Fibroblast of upper back skin (primary cell): ENCODE measurements at places on chromosomes 6 and 20.

DNA sequence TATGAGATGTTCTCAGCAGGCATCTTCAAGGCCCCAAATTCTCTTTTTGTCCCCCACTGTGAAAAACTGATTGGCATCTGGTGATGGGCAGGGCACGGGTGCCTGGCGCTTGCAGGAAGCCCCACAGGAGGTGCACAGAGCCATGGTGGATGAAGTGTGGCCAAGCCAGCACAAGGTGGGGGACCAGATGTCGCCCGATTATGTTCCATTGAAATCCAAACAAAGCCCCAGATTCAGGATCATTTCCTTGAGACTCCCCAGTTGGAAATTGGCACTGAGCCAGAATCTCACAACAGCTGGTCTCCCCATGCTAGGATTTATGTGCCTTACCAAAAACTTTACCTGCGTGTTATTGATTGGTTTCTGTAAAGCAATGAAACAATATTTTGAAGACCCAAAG, 186.1 kb downstream of the ADAT2 start:
- no peak for DNase-seq

DNA sequence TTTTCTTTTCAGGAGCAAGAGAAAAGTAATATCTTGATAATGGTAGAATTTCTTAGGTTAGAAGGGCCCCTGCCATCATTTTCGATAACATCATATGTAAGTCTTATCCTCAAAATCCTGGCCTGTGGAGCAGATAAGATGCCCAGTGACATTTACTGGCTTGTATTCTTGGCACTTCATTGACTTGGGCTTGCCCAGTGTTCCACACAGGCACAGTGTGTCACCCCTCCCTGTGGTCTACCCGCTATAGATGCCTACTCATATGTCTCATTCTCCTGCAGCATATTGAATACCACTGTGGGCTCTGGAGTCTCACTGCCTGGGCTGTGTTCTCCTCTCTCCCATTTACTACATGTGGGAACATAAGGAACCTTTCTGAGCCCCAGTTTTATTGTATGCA, 105.0 kb downstream of the GRM1 start:
- no peak for DNase-seq

- DNase-seq: no peak
Observed at GRCh38 chr6:145489583-145489982, 245.7 kb downstream of the EPM2A start.

DNA sequence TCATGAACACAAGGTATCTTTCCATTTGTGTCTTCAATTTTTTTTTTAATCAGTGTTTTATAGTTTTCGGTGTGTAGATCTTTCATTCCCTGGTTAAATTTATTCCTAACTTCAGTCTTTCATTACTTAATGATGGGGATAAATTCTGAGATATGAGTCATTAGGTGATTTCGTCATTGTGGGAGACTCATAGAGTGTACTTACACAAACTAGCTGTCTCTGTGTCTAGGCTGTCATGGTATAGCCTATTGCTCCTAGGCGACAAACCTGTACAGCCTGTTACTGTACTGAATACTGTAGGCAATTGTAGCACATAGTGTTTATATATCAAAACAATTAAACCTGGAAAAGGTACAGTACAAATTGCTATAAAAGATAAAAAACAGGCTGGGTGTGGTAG, 42.1 kb downstream of the SMAP1 start:
- DNase-seq: peak; percentile 73

- DNase-seq: no peak
Observed at GRCh38 chr6:14946753-14947152, 299.1 kb upstream of the JARID2 start.

DNA sequence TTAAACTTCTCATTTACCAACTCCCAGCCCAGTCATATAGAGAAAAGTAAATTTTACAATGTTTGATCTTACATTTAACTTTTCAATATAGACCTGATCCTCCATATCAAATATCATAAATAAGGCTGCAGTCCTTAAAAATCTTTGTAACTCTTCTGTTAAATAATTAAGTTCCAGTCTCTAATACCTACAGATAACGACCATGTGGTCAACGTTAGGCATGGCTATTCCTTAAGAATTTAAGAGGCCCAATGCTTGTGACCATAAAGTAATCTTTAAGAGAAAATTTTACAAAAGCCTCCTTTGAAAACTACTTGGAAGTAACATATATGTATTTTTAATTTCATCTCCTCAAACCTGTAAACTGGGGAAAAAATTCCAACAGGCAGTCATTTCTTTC, 1.6 kb downstream of the FBXO5 start:
- no peak for DNase-seq

- DNase-seq: no peak
Observed at GRCh38 chr6:149153693-149154092, 163.8 kb upstream of the TAB2 start.

DNA sequence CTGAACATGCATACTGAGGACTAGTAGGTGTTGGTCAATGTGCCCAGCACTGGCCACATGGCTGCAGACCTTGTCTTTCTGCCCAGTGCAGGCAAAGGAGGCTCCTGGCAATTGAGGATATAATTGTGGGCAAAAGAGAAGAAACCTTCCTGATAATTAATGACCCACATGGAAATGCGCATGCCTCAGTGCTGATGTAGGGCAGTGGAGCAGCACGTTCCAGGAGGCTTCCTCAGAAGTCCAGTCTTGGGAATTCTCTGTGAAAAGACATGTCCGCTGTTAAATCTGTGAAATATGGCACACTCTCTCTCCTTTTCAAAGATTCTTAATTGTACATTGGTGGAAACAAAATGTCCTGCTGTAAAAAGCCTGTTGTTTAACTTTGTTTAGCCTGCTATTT, 34.7 kb downstream of the SOBP start:
- DNase-seq: no peak

DNA sequence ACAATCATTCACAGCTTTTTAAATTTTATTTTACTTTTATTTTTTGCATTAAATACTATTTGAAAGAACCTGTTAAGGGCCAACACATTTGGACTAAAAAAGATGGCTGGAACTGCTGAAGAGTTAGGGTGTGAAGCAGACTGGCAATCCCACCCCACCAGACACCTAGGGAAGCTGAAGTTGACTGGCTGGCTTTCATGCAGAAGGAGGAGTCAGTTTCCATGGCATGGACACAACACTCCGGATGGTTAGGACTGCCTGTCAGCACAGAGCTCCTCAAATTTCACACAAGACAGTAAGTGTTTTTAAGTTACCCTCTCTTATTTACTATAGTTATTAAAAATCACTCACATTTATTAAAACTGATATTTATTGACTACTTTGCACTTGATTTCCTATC, at the start of gene ANKRD66:
ANKRD66 (plus strand) TSS at position 238 of the 400 bp plus-strand sequence. CDS start 5,016 bp downstream, outside the sequence.
- no peak for DNase-seq

- DNase-seq: no peak
Observed at GRCh38 chr20:50344232-50345071, 153.8 kb downstream of the CEBPB start.

DNA sequence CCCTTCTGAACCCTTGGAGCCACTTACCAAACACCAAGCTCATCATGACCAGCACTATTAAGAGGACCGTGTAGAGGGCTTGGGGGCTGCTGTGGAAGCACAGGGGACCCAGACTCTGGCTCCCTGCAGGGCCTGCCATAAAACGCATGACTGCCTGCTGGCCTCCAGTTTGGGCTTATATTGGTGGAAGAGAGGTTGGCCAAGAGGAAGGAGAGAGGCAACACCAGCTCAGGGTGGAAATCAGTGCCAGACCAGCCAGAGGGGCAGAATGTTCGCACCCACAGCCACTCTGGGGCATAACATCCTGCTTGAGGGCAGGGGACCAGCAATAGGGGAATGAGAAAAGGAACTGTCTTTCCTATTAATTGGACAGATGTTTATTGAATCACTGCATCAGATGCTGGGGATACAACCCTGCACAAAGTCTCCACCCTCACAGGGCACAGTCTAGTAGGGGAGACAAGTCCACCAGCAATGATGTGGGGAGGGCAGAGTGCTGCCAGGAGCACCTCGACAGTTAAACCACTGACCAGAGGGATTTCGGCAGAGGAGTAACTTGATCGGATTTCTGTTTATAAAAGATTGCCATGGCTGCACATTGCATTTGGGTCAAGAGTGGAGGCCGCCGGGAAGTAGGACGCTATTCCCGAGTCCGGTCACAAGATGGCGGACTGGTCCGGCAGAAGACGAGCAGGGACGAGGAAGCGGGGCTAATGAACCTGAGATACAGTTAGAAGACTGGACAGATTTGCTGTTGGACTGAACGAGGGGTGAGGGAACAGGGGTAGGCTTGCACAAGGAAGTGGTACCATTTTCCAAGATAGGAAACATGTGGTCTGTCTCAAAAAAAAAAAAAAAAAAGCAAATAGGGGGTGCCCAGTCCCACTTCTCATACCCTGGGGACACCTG, at the start of gene LY6G5C:
LY6G5C (minus strand) TSS at position 842 of the 909 bp plus-strand sequence; CDS start at position 148, 694 bp downstream.
- peak; percentile 81 for DNase-seq

DNA sequence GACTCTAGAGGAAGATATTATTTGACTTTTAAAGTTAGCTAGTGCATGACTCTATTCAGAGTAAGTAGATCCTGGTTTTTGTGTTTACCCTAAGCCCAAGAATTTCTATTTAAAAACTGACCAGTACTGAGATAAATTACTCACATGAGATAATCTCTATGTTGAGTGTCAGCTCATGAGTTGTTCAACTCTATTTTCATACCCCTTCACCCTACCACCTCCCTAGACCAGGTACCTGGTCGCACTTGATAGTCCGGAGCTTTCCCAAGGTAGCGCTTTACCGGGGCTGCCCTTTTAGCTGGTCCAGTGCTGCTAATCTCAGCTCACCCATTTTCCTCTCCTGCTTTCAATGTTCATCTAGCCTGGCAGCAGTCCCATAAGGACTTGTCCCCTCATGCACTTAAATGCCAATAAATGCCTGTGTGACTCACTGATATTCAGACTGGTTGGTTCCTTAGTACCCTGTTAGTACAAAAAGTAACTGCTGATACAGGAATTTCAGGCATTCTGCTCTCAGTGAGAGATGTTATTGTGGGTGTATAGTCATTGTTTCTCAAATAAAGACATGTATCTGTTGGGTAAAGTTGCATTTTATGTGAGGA, 503.9 kb downstream of the ADGRB3 start:
- DNase-seq: peak; percentile 18

GRCh38 chr20:37808233-37809070, 94.5 kb upstream of the VSTM2L start:
- DNase-seq: no peak

- no peak for DNase-seq
Observed at GRCh38 chr20:34264141-34264540, 22.9 kb downstream of the ASIP start.

DNA sequence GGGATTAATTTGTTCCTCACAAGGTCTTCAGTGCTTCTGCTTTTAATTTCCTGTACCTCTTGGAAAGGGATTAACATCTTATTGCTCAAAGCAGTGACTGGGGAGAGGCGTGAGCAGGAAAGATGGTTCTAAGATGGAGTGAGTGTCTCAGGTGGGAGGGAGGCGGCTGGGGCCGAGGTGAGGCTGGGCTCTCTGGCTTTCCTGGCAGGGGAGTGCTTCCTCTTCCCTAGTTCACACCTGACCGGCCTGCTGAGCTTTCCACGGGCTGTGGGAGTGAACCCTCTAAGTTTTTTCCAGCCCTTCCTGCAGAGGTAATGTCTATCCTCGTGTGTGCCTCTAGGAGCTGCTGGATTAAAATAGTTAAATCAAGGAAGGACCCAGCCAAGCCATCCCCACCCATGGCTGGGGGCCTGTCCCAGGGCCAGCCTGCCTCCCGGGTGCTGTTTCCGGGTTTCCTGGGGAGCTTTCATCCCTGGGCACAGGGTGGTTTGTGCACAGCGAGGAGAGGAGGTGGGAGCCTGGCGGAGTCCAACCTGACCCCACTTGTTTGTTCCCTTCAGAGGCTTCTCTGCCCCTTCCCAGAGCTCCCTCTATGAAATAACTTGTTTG, 179.1 kb downstream of the TFAP2C start:
- no peak for DNase-seq

DNA sequence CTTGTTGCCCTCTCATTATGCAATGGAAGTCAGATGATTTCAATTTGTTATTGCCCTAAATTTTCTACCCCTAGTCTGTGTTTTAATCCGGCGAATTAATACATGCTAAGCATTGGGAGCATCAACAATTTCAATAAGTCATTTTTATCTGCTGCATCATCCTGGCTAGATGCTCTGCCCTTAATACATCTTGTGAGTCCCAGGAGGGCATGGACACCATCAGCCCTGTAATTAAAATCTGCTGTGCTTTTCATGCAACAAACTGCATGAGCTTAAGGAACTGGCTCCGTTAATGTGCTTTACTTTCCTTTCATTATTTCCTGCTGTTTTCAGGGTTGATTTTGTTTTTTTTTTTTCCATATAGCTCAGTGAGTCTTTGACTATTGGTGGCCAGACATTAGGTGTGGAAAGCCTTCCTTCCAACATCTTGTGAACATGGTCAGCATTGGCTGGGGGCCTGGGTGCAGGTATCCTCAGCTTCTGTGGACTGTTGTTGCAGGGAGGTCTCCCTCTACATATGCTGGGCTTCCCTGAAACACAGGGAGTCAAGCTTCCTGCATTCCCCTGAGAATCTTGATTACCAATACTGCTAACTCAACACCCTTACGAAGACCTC, 8.5 kb upstream of the PBOV1 start:
- DNase-seq: peak; percentile 31

- no peak for DNase-seq
Observed at GRCh38 chr20:20456741-20457140, 88.8 kb downstream of the INSM1 start.

- DNase-seq: no peak
Observed at GRCh38 chr6:35093783-35094182, 47.4 kb downstream of the TCP11 start.

- DNase-seq: no peak
Observed at GRCh38 chr6:147852772-147853171, 344.3 kb downstream of the SAMD5 start.
